Spleen (tissue), 13 donors: ENCODE measurements at places on chromosomes 3 and 15. TPM values are rescaled to one million over a fixed set of nuclear protein-coding genes. Genes with fewer than 3 reads are reported as not detected.

DNA sequence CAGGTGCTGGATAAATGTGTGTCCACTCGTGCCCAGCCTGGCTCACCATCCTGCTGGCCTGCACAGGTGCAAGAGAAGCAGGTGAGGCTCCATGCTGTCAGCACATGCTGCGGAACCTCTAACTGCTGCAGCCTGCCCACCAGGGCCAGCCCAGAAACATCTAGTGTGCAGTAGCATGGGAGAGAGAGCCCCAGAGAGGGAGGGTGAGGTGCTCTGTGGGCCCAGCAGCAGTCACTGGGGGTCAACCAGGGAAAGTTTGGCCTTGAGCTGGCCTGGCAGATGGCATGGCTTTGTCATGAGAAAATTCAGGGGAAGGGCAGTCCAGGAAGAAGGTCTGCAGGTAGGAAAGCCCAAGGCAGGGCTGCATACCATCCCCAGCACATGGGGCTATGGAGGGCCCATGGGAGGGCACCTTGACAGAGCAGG, 18.2 kb upstream of the PRR23E start:
- no peak for DNase-seq

GRCh38 chr3:165946360-165946759, 109.1 kb upstream of the BCHE start:
- DNase-seq = no peak

Gene KY
- total RNA-seq = not detected

Gene EPM2AIP1
- total RNA-seq = 14.6 TPM

DNA sequence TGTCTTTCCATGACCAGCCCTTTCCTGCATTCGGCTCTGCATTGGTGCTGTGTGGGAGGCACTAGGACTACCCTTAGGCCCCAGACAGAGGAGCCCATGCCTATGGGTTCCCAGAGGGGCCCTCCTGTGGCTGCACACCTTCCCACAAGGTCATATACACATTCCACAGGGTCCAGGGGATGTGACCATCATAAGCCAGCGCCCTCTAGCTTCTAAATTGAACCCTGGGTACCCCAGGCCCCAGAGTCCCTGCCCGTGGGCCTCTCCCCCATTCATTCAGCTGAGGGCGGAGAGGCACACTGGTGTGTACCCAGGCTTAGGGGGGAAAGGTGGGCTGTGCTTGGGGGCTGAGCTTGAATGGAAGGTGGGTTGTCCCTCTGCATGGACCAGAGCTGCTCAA, 10.2 kb upstream of the SLC6A6 start:
- DNase-seq = no peak

Gene KLHL40
- not detected for total RNA-seq

DNA sequence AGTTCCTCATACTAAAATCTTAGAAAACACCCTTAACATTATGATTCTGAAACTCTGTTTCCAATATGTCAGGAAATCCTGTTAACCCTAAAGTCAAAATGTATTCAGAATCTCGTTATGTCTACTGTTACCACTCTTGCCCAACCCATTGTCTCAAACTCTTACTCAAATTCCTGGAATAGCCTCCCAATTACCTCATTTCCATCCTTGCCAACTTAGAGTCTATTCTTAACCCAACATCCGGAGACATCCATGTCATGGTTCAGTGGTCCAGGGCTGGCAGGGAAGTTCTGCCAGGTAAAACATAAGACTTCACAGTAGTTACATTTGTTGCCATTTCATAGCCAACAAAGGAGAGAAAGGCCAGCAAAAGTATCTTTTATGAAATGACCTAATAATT, 593.9 kb downstream of the PYDC2 start:
- no peak for DNase-seq

- DNase-seq = no peak
Measured at GRCh38 chr3:130529486-130530215, 12.7 kb downstream of the COL6A6 start.

Gene REC114
- not detected for total RNA-seq

Gene TRH
- total RNA-seq = not detected

Gene DOCK3
- 0.50 TPM for total RNA-seq

GRCh38 chr15:33448961-33449606, 138.3 kb downstream of the RYR3 start:
- no peak for DNase-seq

DNA sequence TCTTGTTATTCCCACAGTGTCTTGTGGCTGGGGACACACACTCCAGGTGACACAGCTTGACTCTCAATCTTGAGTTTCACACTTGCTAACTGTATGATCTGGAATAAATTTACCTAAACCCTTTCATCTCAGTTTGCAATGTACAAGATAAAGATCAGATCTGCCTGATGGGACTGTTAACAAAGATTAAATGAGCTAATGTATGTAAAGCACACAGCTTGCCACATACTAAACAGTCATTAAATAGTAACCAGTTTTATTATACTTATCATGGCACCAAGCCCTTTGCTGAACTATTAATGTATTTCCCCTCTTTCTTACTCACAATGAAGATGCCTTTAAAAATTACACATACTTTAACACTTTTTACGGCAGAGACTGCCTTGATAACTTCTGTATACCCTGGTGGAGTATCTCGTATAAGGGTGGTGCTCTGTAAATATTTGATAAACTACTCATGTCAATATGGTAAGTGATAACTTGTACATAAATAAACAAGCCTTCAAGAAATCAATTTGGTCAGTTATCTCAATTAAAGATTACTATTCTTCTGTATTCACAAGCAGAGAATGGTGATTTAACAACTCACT, 184.5 kb downstream of the STAG1 start:
- DNase-seq = no peak

Gene DNAJC13
- total RNA-seq = 55.8 TPM
